Activated T-cell treated with anti-CD3 and anti-CD28 coated beads for 1 hour (primary cell): ENCODE measurements at places on chromosomes 3 and 15.

DNA sequence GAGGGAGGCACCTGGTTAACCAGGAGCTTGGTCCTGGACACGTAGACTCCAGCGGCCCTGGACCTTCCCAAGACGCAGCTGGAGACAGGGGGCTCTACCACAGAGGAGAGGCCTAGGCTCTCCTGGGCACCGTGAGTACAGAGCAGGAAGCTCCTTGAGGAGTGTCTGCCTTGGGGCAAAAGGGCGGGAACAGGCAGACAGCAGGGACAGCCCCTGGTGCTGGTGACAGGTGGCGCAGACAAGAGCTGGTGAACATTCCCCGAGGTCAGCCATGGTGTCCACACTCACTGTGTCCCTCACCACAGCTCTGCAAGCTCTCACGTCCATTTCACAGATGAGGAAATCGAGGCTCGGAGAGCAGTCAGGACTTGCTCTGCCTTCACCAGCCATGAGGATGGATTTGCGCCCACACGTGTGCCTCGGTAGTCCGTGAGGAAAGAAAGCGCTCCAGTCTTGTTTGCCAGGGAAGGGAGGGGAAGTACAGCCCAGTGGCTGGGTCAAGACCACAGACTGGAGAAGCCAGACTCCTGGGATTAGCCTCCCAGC is 2.6 kb upstream of the PLXNA1 start:
- DNase-seq = no peak

DNA sequence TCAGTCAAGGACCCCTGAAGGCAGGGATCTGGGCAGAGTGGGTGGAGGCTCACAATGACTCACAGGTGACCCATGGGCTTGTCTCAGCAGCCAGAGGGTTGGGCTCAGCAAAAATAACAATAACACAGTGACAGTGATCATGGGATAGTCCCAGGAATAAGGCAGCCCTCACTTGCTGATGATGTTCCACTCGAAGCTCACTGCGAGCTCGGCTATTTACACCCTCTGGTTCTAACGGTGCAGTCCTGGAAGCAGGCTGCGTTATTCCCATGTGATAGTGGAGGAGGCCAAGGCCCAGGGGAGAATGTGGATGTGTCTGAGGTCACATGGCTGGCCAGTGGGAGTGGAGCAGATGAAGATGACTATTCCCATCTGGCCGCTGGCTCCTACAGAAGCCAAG is 16.2 kb downstream of the CCDC33 start:
- DNase-seq = no peak

- no peak for DNase-seq
These were observed 224.6 kb downstream of the GREM1 start for GRCh38 chr15:32942401-32942841.

DNA sequence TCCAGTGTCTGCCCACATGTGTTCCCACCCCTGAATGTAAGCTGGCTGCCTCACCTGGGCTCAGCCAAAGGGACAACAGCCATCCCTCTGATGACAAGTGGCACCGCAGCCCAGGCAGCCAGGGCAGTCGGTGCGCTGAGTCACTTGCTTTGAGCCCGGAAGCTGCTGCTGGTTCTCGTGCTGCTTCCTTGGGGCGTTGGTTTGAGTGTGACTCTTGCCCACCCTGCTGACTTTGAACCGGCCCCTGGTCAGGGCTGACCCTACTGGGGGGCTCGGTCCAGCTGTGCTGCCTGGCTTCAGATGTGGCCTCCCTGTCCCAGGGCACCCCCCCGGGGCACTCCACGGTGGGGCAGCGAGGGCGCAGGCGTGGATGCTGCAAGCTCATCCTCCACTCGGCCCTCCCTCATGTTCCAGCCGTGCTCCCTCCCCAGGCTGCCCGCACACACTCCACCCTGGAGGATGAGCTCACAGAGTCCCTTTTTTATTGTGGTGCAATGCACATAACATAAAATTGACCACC is 62.1 kb downstream of the EFCAB12 start:
- no peak for DNase-seq

GRCh38 chr15:96670389-96670788 is 339.9 kb downstream of the NR2F2 start:
- no peak for DNase-seq

DNA sequence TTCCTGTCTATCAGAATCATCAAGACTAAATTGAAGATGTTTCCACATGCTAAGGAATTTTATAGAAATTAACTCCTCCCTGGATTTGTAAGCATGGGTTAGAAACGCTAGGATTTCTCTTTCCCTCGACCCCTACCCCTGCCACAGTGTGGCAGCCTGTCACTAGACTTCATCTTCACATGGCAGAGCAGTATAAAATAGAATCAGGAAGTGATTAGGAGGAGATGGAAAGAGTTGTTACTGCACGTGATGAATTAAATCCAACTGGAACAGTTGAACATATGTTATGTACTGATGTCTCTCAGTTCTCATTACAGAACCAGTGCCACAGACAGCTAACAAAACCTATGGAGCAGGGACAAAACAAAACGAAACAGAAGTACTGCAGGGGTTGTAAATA is 130.0 kb upstream of the BNIP2 start:
- no peak for DNase-seq

DNA sequence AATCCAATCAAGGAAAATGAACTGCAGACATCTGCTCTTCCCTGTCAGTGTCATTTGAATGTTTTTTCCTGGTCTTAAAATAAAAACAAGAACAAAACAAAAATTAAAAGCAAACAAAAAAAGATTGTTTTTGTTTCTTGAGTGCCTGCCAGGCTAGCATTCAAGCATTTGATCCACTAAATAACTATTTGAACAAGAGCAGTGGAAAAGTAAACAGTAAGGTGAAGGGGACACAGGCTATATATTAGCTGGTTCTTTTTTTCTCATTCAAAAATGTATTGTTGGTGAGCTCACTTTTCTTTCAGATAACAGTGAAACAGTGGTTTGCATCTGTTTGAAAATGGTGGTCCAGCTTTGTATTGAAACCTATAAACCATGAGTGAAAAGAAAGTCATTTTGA is 586.9 kb upstream of the SGO1 start:
- no peak for DNase-seq

GRCh38 chr15:39235084-39235795 is 345.6 kb upstream of the THBS1 start:
- no peak for DNase-seq

DNA sequence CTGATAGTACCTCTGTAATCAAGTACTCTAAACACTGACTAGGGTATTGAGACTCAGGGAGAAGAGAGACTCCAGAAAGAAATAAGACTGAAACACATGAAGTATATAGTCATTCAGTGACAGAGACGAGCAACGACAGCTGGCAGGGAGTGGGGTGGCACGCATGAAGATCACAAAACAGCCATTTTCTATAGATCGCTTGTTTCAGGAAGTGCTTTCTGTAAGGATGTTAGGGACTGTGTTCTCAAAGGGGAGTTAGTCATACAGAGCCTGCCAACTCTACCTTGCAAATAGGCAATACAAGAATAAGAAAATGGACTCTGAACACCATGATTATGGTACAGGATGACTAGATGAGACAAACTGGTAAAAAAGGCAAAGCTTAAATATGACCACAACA is 139.5 kb downstream of the TBL1XR1 start:
- peak; percentile 2 for DNase-seq

DNA sequence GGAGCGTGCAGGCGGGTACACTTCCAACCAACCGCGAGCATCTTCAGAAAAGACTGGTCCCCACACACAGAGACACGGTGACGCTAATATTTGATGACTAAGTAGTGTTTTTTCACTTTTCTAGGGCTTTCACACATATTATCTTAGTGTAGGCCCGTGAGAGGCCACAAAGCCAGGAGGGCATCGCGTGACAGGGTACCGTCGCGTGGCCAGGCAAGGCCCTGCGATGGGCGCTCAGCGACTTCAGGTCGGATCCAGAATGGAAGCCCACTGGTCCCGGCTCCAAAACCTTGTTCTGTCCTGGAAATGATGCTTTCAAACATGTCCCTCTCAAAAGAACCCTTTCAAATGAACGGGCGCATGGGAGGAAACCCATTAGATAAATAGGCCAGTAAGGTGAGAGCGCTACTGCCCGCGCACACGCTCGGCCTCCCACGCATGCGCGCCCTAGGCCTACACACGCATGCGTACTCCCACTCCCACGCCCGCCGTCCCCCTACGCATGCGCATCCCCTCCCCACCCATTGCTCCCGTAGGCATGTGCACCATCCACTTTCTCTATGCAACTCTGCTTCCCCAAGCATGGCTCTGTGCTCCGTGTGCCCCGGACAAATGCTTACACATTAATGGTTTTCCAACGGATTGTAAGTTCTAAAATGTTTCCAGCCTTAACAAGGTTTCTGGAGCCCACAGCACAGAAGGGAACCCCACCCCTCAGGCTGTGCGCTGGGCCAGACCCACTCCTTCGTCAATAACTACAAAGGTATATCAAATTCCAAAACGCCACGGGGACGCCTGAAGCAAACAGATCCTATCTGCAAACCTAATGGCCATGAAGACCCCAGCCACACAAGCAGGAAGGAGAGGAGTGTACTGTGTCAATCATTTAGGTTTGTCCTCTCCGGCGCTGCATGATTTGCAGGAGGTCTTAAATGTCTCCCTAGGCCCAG is 72.1 kb downstream of the OCA2 start:
- no peak for DNase-seq

- no peak for DNase-seq
These were observed 513.9 kb downstream of the NLGN1 start for GRCh38 chr3:173911446-173911845.

- no peak for DNase-seq
These were observed 86.8 kb downstream of the MYO5A start for GRCh38 chr15:52441841-52442240.

GRCh38 chr15:49415149-49415548 is 7.9 kb upstream of the FGF7 start:
- no peak for DNase-seq

- no peak for DNase-seq
These were observed 9.4 kb upstream of the PCSK6 start for GRCh38 chr15:101498717-101499480.

DNA sequence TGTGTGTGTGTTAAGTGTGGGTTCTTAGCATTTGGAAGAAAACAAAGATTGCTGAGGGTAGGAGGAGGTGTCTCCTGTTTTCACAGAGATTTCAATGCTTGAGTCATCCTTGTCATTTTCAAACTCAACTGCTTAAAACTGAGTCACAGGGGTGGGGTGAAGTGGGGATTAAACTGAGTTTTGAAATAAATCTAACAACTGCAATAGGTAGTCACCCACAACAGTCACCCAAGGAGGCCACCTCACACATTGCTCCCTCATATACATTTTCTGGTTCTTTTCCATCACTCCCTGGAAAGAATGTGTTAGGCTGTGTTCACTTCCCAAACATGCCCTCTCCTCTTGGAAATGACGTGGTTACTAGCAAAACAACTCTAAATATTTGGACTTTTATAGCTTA is 187.7 kb upstream of the CMC1 start:
- DNase-seq = no peak

GRCh38 chr15:52112203-52112750 is 298 bp downstream of the BCL2L10 start:
- DNase-seq = peak; percentile 37

GRCh38 chr3:49785565-49786356 is 581 bp downstream of the IP6K1 start:
- DNase-seq = no peak

DNA sequence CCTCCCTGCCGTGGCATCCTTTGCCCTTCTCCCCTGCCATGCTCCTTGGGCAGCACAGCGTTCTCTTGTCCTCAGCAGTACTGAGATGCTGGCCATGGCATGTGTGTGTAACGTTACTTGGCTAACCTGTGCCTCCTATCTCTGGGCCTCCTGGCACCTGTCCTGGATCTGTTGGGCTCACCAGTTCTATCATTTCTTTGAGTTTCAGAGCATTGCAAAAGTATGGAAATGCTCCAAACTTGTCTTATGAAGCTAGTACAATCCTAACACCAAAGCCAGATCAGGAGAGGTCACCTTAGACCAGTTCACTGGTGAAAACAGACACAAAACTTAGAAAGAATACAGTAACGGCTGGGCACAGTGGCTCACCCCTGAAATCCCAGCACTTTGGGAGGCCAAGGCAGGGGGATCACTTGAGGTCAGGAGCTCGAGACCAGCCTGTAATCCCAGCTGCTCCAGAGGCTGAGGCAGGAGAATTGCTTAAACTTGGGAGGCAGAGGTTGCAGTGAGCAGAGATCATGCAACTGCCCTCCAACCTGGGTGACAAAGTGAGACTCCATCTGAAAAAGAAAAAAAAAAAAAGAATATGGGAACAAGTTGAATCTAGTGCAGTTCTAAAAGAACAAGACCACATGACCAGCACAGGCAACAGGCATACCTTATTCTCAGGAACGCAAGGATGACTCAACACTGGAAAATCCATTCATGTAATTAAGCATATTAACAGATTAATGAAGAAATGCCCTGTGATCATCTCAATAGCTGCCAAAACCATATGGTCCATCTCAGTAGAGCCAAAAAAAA is 62.4 kb upstream of the TRPM1 start:
- no peak for DNase-seq

GRCh38 chr3:53821631-53822121 is 24.5 kb downstream of the CHDH start:
- DNase-seq = no peak

- no peak for DNase-seq
These were observed 14.0 kb downstream of the CHCHD4 start for GRCh38 chr3:14110699-14111098.

DNA sequence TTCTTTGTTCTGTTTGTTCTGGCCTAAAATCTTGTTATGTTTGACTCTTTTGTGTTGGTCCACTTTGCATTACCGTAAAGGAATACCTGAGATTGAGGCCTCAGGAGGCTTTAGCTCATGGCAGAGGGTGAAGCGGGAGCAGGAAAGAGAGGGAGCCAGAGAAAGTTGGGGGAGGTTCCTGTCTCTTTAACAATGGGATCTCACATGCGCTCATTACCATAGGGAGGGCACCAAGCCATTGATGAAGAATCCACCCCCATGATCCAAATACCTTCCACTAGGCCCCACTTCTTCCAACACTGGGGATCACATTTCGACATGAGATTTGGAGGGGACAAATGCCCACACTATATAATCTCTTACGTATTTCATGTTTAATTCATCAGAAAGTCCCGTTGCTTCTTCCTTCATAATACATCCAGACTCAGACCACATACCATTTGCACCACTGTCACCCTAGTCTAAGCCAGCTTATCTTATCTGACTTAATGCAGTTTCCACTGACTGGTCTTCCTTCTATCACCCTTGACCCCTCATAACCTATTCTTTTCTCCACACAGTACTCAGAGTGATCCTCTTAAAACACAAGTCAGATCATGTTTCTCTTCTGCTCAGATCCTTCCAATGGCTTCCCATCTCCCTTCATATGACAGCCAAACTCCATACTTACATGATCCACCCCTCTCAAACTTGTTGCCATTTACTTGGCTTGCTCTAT is 13.5 kb downstream of the KBTBD8 start:
- no peak for DNase-seq

- no peak for DNase-seq
These were observed 456.7 kb upstream of the RASGRP1 start for GRCh38 chr15:39021341-39021740.

GRCh38 chr15:75929799-75930565 is 26.3 kb downstream of the FBXO22 start:
- no peak for DNase-seq

- no peak for DNase-seq
These were observed 61.8 kb upstream of the TMCO5A start for GRCh38 chr15:37872661-37873060.

DNA sequence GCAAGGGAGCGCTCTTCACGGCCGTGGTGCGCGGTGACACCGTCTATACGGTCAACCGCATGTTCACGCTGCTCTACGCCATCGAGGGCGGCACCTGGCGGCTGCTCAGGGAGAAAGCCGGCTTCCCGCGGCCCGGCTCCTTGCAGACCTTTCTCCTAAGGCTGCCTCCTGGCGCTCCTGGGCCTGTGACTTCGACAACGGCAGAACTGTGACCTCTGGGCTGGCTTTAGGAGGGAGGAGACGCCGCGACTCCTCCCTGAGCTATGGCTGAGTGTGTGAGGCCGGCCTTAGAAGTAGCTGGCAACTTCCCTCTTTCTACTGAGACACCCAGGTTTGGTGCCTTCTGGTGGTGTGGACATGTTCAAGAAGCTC is 1.4 kb downstream of the KBTBD13 start:
- peak; percentile 27 for DNase-seq
